Stimulated activated CD8-positive, alpha-beta memory T cell treated with anti-CD3 and anti-CD28 coated beads, Interleukin-2, amount 100 ng/mL, for 1 hour (primary cell): ENCODE measurements at places on chromosomes 7 and 10.

- DNase-seq, result no peak
Measured at GRCh38 chr10:50636618-50637579, 13.1 kb upstream of the SGMS1 start.

DNA sequence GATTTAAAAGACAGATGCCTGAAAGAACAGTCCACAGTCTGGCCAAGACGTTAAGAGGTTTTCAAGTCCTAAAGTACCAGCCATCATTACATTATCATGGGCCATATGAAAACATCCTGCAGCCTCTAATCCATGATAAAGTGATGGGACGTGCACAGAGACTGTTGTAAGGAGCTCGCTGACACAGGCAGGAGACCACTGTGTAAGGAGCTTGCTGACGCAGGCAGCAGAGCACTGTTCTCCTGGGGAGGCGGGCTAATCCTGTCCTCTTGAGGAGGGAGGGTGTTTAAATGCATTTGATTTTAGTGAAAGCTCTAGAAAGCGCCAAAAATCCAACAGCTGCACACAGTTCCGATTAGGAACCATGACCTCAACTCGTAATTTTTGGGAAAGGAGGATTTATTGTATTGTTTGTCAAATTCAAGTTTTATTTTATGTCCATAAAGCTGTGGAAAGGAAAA, 16.9 kb downstream of the SVIL start:
- no peak for DNase-seq

DNA sequence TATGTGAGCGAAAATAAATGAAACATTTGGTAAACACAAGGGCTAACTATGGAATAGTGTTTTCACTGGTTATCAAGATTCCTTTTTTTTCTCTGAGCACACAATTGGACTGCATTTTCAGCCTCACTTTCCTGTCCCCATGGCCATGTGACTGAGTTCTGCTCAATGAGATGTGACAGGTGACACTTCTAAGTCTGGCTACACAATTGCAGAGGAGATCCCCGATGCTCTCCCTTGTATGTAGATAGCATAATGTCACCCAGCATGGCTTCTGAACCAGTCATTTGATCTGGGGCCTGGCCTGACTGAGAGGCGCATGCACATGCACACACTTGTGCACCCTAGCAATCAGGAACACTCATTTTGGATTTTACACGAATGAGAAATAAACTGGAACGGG, 581.8 kb downstream of the GRID1 start:
- DNase-seq, result no peak

DNA sequence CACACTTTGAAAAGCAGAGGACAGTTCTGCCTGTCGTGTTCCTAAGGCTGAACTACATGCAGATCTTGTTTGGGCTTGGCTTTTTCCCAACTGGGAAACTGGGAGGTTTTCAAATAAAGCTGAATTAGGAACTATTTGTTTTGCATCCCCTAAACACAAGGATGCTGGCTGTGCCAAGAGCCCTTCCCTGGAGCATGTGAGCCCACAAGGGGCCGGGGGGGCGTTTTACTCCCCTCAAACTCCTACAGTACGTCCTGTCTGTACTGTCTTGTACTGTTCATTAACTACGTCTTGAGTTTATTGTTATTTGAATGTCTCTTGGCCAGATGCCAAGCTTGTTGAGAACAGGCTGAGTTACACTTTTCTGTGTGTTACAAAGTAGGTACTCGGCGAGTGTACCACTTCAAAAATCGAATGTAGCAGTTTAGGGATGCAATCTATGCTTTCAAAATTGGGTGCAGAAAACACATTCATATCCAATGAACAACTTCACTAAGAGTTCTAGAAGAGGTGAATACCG, 94.9 kb downstream of the GFRA1 start:
- no peak for DNase-seq

- DNase-seq, result no peak
Measured at GRCh38 chr7:83806538-83806937, 157.6 kb upstream of the SEMA3E start.

- no peak for DNase-seq
Measured at GRCh38 chr10:116171505-116171904, 101.5 kb downstream of the GFRA1 start.

DNA sequence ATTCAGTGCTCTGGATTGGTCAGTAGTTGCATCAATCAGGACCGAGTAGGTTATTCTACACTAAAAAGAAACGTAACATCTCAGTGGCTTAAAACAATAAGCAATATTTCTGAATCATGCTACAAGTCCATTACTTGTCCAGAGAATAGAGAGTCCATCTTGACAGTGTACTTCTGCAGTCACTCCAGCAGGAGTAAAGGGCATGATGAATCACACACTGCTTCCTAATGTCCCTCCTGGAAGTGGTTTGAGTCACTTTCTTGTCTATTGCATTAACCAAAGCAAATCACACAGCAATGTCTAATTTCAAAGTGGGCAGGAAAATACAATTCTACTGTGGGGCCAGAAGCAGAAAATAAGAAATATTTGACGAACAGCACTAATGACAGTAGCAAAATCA, 124.8 kb downstream of the TSPAN12 start:
- no peak for DNase-seq

DNA sequence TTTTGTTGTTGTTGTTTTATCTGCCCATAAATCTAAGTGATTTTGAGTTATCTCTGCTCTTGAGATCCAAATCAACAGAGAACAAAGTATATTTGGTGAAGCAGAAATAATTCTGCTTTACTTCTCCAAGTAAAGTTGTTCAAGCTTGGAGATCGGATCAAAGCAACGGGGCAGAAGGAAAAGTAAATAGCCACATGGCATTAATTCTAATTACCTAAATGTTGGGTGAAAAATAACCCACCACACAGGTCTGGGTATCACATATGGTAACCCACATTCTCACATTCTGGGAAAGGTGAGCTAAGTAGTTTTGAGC, 3.1 kb downstream of the NRP1 start:
- DNase-seq, result no peak

DNA sequence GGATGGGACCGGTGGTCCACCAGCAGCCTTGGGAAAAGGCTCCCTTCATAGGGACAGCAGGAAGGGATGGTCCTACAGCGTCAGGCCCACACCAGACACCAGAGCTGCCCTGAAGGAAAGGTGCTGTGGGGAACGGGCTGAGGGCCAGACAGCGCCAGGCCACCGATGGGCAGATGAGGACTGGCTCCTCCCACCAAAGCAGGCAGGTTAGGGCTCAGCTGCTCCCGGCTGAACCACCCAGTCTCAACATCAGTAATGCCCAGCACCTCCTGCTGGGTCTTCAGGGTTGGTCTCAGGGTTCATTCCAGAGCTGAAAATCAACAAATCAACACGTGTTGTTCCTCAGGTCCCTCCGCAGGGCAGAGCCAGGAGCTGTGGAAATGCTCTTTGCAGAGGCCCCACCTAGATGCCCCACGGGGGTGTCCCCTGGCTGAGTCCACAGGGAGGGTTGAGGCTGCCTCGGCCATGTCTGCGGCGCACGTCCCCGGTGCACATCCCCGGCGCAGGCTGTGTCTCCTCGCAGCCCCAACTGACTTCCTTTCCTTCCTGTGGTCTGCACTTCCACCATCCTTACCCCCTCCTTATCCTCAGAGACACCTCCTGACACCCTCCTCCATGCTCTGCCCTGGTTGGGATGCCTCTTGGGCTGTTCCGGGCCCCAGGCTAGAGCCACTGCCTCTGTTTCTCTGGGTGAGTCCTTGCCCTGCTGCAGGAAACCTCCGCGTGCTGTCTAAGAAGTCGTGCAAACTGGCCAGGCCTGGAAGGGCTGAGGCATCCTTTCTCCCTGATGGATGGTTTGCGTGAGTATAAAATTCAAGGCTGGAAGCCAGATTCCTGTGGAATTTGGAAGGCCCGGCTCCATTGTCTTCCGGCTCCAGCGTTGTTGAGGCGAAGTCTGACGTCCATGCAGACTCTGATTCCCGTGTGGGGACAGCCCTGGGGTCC, 32.8 kb upstream of the CFAP46 start:
- DNase-seq, result no peak

DNA sequence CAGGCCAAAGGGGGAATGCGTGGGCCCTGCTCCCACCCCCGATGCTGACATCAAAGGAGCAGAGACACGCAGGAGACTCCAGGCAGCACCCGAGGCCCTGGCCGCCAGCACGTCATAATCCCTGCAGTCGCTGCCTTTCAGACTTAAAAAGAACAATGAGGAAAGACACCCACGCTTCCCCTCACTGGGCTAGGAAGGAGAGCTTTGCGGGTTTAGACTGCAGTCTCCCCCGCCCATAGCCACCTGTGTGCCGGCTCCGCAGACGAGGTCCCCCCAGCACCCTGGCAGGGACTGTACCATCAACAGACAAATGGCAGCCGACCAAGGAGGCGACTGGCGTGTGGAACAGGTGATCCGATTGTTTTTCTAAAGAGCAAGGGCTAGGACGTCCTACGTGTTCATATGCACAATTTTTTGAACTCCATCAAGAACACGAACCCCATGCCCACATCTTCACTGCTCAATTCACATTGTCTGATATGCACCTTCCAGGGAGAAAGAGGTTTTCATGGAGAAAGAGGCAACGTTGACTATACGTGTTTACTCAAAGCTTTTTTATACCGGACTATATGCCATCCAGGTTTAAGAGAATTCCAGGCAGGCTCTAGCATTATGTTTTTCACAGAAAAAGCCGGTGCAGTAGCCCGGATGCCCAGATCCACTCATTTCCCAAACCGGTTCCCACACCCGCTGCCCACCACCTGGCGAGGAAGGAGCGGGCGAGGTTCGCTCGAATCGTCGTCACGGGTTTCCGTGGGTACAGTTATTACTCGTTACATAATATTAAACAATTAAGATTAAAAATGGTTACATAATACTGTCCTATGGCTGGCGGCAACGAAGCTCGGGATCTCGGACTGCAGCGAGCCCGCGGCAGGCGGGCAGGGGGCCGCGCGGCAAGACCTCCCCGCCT, 1.1 kb downstream of the GRB10 start:
- DNase-seq, result no peak

DNA sequence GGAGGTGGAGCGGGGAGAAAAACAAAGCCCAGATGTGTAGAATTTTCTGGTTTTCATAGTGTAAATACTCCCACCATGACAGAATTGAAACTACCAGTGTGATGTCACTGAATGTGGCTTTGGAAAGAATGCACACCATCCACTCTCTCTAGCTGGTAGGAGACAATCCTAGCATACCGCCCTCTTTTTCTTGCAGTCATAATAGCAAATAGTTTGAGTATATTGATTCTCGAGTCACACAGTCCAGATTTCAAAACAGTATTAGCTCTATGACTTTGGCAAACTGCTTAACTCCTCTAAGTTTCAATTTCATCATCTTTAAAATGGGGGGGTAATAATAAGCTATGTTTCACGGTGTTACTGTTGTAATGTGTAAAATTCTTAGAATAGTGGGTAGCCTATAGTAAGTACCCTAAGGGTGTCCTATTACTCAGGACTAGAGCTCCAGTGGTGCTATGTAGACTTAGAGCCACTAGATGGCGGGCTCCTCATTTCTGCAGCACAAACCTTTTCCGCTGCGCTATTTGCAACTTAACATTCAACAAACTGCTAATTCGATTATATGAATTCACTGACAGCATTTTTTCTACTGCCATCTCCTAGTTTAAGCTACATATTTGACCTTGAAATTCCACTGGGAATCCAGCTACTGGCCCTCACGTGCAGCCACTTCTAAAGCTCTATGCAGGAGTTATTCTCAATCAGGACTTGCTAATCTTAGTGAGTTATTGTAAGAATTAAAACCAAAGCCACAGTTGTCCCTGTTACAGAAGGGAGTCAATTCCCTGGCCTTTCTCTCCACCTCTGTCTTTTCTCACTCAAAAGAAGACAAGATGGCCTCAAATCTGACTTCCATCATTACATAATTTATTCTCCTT, 18.7 kb downstream of the TAS2R40 start:
- peak; percentile 44 for DNase-seq

DNA sequence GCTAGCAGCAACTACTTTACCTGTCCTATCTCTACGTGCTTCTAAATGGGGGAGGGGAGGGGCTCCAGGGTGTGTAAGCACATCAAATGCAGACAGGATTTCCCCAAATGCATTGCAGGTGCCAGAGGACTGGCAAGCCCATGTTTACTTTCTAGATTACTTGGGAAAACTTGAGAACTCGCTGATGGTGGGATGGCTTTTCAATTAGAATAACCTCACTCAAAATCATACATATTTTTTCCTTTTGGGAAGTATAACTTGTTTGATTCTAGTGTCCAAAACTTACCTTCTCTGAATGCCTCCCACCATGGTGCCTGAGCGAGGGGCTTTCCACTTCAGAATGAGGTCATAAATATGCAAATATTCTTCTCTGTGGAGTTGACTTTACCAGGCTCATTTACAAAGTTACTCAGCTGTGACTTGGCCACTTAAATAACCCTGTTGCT, 191.3 kb upstream of the RHOBTB1 start:
- DNase-seq, result no peak

- no peak for DNase-seq
Measured at GRCh38 chr10:114548662-114549061, 109.4 kb downstream of the ABLIM1 start.

DNA sequence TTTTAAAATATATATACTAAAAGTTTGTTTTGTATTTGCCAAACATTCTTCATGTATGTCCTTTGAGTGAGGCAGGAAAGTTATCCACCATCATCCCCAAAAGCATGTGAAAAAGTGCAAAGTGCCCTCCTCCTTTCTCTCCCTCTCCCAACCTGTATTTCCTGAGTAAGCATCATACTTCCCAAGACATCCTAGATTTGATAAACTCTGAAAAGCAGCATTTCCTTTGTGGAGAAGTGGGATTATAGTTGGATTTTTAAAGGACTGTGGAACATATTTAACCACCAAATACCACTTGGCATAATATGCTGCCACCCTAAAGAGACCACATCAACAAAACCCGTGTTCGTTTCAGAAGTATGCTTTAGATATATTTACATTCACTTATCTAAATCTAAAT, 36.9 kb downstream of the NET1 start:
- no peak for DNase-seq

GRCh38 chr7:91201442-91202113, 62.7 kb upstream of the FZD1 start:
- no peak for DNase-seq

DNA sequence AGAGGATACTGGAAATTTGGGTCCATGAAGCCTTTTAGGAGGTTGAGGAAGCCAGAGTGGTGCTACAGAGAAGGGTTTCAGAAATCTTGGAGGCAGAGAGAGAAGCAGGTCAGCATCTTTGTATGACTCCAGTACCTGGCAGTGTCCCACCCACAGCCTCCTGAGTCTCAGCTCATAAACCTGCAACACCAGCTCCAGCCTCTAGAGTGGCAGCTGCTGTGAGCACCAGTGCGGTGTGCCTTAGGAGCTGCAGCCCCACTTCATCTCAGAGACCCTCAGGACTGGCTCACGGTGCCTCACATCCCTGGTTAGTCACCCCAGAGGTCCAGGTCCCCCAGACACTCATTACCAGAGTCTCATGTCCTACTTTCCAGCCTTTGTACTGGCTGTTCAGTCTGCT, 84.8 kb upstream of the PRKAR2B start:
- no peak for DNase-seq

DNA sequence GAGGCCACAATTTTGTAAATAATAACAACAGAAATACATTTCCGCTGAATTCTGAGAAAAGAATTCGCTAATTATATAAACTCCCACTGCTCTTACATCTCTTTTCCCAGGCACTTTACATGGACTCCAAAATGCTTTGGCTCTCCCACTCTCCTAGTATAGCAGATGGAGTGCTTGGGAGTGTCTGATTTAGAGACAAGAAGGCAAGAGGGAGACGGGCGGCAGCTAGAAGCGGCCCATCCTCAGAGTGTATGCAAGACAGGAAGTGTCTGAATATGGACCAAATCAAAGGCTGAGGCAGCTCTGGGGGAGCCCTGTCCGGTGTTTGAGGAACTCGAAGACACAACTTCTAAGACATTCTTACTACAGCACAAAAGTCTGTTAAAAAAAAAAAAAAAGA, 212.1 kb downstream of the GFRA1 start:
- no peak for DNase-seq
